Cardiac septum (tissue), 1 donor: ENCODE measurements at places on chromosomes 1 and 21. TPM values are rescaled to one million over a fixed set of nuclear protein-coding genes. Genes with fewer than 3 reads are reported as not detected.

DNA sequence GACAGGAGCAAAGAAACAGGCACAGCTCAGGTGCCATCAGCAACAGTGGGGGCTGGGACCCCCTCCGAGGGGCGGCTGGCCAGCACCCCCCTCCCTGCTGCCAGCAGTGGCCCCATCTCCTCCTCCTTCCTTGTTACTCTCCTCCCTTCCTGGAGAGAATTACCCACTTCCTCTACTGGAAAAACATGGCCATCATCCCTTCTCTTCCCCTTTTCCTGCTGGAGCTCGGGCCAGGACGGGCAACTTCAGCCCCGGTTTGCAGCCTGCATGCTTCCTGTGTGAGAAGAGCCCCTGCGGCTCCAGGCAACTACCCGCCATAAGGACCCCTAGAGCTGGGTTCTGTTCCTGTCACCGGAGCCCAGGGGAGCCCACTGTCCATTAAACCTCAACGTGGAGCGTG, 17.6 kb downstream of the MEGF6 start:
- DNase-seq = no peak

BCL2L15 gene
- total RNA-seq = not detected

AKR7A3 gene
- 0.32 TPM for total RNA-seq

CAP1 gene
- 82.8 TPM for total RNA-seq

OR2G6 gene
- total RNA-seq = not detected
